ENCODE measurements at places on chromosomes 7 and 10. TPM values are rescaled to one million over a fixed set of nuclear protein-coding genes. Genes with fewer than 3 reads are reported as not detected.

Gene FGL2
- not detected for total RNA-seq

Gene STEAP1
- 3.4 TPM for total RNA-seq

DNA sequence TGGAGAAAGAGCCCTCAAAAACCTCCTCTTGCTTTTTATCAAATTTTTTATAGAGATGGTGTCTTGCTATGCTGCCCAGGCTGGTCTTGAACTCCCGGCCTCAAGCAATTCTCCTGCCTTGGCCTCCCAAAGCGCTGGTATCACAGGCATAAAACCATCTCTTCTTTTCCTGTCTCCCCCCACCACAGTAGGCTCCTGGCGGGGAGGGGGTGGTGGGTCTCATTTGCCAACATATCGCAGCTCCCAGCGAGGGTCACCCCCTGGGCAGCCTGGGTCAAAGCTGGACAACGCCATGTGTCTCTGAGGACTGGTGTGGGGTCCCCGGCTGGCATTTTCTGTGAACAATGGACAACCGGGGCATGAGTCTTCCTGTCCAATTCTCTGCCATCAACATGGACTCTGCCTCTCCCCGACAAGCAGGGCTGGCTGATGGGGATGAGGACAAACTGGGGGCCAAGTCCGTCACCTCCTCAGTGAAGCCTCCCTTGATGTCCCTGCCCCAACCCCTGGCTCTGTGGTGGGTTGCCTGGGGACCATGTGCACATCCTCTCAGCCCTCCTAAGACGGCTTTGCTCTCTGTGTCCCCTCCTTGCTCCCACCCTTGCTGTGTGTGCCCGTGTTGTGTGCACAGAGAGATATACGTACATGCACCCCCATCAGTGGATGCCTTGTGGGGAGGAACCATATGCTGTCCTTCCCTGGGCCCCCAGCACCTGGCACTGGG lies 86.4 kb upstream of the GNA12 start:
- no peak for DNase-seq

Gene ZNF804B
- not detected for total RNA-seq

DNA sequence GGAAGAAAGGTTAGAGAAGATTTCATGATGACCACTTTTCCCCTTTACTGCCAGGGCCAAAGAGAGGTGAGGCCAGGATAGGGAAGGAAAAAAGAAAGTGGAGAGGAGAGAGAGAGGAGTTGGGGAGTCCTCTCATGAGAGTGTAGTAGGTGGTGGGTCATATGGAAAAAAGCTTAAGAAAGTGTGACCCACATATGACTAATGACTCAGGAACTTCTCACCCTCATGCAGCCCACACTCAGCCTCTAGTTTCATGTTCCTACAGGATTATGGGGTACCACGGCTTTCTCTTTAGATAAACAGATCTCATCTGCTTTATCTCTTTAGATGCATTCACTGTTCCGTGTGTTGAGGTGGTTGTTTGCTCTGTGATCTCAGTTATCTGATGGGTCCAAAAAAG lies 462.5 kb upstream of the IGFBP3 start:
- no peak for DNase-seq
